ENCODE measurements at places on chromosomes 2 and 18.

GRCh38 chr2:95353613-95354468, 48.7 kb upstream of the FAHD2A start:
- no peak for DNase-seq

DNA sequence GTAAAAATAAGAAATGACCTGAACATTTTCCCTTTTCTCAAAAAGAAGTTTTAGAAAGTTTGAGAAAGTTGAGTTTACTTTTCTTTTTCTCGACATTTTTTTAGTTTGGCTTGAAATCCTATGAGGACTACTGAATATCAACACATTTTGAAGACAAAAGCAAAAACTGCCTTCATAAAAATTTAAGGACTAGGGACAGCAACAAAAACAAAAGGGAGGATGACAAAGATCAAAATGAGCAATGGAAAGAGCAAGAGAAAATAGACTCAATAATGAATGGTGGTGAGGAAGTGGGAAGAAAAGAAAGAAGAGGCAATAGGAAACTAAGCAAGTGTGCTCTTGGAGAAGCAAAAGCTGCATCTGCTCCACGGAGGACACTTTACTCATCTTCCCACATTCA, 82.5 kb downstream of the ABCA12 start:
- no peak for DNase-seq

DNA sequence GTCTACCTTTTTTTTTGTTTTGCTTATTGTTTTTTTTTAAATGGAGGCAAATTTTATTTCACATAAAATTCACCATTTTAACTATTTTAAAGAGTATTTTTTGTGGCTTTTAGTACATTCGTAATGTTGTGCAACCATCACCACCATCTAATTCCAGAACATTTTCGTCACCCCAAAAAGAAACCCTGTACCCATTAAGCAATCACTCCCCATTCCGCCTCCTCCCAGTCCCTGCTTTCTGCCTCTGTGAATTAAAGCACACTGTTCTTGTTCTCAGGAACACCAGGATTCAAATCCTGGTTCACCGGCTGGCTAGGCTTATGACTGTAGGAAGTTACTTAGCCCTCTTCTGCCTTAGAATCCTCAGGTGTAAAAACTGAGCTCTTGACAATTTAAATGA, 36.9 kb upstream of the EPAS1 start:
- DNase-seq: no peak

- DNase-seq: no peak
These were observed 2.4 kb downstream of the TEKT4 start for GRCh38 chr2:94873362-94874276.

DNA sequence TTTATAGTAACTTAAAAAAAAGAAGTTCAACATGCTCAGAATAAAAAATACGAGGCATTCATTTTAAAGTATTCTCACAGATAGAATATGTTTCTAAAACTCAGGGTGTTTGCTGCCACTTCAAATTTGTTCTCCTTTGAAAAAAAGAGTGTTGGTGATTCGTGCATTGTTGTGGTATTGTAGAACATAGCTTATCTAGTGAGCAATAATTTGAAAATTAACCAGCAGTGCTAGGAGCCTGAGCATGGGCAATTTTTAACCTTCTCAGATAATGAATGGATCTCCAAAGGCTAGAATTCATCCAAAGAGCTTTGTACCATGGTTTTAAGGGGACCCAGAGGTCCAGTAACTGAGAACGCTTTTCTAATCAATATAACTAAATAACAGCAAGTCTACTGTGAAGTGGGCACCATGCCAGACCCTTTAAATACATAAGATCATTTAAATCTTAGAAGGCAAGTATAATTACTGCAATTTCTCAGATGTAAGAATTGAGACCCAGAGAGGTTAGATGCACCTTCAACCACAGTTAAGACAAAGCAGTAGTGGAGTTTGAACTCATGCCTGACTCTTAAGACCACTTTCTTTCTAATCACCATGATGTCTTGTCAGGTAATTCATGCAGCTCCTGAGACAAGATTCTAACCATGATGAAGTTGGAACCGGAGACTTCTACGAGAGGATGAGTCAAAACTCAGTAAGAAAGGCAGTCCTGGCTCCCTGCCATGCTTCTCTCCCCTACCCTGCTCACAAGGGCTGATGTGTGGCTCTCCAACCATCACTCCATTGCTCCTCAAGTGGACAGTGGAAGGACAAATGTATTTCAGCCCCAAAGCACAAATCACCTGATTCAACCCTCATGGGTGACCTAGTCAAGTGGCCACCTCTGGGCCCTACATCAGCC, 3.4 kb downstream of the CYRIA start:
- DNase-seq: no peak

DNA sequence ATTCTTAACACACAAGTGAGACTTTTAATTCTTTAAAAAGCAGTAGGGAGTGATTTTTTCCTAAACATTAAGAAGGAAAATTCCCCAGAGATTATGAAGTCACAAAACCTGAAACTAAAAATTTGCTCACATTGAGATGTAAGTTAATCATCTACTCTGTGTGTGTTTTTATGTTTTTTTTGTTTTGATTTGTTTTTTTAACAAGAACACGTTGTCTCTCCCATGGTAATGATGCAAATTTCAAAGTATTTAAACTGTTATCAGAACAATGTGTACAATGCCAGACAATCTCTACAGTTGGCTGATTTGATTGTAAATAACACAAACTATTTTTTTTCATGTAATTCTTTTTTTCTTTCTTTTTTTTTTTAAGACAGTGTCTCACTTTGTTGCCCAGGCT, 71.5 kb downstream of the COLEC12 start:
- no peak for DNase-seq

DNA sequence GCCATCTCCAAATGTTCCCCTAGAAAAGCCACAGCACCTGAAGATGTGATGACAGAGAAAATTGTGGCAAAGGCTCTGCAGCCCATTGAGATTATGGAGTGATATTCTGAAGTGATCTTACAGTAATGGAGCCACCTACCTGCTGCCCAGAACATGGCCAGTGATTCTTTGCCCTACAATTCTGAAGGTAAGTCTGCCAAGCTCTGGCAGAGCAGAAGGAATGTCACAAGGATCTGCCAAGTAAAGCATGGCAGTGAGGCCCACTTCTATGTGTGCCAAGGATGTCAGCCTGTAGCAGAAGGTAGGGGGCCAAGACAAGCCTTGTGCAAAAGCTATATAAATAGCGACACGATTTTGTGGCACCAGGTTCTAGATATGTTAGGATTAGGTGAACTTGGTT, 155.1 kb downstream of the RND3 start:
- DNase-seq: no peak

GRCh38 chr2:127486247-127487058, 39.8 kb downstream of the IWS1 start:
- no peak for DNase-seq

Measured in epithelial cell of proximal tubule (primary cell).